ENCODE measurements at places on chromosomes 16 and 17.
A peak's percentile ranks its signal among the peaks of the same experiment; 100 is the strongest.

DNA sequence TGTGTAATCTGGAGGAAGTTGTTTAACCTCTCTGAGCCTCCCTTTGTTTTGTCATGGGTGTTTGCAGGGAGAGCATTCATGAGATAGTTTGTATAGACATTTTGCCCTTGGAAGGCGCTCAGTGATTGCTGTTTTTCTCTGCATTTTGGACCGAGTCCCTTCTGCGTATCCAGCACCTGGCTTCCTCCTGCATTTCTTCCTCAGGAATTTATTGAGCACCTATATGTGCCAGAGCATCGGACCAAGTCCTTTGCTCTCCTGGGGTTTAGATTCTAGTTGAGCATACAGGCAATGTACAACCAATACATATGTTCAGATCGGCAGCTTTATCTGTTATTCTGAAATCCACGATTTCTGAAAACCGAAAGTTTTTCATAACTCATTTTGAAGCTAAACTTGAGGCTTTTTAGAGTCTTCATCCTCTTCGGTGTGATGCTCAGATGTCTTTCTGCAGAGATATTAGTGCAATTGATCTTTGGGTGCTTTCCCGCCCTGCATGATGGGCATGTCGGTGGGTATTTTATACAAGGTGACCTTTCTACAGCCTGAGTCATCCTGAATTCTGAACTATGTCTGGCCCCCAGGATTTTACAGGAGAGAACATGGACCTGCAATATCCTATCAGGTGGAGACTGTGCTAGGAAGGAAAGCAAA is 4.1 kb downstream of the IL4R start:
- peak; percentile 20 for DNase-seq

DNA sequence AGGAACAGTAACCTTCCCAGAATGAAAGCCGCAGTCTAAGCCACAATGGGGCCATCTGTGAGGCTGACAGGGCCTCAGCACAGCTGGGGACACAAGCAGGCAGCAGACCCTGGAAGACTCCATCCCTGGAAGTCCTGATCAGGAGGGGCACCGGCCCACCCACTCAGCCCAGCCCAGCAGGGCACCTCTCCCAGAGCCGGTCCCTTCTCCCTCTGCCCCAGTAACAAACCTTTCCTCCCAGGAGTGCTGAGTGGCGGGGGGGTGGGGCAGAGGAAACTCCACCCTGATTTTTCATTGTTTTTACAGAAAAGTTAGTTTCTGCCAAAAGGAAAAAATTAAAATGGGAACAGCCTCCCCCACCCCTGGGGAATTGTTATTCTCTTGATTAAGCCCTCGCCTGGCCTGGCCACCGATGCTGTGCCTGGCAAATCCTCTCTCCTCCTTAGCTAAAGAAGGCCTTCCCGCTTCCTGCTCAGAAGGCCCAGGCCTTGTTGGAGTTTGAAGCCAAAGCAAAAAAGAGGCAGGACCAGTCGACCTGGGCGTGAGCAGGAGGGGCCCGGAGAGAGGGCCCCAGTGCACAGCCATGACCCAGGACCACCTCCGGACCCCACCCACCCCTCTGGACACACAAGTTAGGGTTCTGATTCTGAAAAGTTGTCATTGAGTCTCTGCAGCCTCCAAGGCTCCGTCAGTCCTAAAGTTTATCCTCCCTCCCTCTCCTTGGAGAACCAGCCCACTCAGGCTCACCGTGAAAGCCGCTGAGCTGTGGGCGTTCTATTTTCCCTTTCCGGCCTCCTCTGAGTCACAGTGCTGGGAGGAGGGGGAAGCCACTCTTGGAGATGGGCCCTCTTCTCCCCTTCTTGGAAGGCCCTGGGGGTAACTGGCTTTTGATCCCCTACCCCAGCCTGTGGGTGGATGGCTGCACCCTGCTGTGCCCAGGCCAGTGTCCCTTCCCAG is 128.4 kb upstream of the TNRC6C start:
- DNase-seq, result no peak

DNA sequence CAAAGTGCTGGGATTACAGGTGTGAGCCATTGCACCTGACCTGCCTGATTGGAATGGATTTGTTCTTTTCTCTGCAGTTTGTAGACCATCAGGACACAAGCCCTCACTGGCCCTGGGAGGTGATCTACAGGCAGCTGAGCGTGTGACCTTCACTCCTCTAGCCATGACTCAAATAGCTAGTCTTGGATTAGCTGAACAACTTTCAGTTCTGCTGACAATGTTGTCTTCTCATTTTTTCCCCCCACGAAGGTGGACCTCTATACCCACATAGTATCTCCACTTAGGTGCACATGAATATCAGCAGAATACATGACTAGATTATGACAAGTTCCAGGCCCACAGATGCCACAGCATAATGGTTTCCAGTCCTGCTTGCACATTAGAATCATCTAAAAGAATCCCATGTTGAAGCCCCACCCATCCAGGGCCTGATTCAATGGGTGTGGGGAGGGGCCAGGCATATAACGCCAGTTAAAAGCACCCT is 36.8 kb downstream of the HS3ST3B1 start:
- DNase-seq, result peak; percentile 11

GRCh38 chr17:49180303-49180702 is 30.1 kb downstream of the GNGT2 start:
- peak; percentile 42 for DNase-seq

- no peak for DNase-seq
These were observed 231.5 kb downstream of the MRTFB start for GRCh38 chr16:14302399-14303181.

DNA sequence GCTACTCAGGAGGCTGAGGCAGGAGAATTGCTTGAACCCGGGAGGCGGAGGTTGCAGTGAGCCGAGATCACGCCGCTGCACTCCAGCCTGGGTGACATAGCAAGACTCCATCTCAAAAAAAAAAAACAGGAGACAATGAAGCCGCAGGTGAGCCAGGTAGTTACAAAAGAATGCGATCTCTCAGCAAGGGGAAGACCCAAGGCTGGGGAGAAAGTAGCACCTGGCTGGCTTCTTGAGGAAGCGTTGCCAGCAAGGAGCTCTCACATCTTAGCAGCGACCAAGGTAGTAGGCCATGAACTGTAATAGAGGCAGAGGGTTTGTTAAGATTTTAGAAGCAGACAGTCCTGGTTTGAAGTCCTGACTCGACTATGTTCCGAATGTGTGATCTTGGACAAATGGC is 175.0 kb downstream of the AIPL1 start:
- DNase-seq, result no peak

DNA sequence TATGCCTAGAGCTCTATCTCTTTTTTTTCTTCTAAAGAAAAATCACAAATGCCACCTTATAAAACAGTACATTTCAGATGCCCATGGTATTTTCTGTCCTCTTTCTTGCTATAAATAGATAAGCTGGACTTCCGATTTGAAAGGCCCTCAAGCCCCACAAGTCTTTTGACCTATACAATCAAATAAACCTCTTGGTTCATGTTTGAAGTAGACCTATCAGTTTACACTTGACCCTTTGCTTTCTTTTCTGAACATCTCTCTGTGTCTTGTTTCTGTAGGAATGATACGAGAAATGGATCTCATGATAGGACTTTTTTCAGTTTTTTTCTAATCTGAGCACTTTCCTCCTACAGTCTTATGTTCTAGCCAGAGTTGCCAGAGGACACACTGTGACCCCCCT is 327.2 kb downstream of the SOX9 start:
- DNase-seq, result no peak

DNA sequence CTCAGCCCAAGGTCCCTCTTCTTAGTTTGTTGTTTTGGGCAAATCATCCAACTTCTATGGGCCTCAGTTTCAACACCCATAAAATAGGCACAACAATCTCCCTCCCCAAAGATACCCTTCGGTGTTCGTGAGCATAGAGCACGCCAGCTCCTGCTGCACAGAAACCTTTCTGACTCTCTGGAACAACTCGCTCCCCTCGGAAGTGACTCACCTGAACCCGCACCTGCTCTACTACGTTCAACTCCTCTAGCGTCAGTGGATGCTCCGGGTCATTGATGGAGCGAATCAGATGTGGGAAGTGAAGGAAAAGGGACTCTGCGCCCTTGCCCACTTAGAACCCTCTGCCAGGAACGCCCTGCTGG is 445 bp downstream of the CIAO2B start:
- peak; percentile 41 for DNase-seq

DNA sequence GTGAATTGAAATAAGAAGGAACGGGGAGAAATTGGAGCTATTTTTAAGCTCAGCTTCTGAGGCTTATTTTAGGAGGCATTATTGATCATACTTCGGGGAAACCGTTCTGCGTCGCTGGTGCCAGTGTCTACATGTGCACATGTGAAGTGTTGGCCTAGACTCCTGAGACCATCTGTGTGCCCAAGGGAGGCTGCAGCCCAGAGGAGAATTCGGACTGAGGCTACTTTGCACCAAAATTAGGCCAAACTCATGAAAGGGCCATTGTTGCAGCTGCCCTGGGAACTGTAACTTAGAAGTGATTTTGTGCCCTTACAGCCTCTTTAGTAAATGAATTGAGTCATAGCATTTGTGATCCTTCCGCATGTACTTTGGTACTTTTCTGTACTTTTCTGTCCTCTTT is 102.0 kb upstream of the NOL11 start:
- no peak for DNase-seq
